ENCODE measurements at places on chromosomes 7 and 10.
A peak's percentile ranks its signal among the peaks of the same experiment; 100 is the strongest.

GRCh38 chr10:74213571-74214162, 62.6 kb downstream of the ADK start:
- DNase-seq, result peak; percentile 39

DNA sequence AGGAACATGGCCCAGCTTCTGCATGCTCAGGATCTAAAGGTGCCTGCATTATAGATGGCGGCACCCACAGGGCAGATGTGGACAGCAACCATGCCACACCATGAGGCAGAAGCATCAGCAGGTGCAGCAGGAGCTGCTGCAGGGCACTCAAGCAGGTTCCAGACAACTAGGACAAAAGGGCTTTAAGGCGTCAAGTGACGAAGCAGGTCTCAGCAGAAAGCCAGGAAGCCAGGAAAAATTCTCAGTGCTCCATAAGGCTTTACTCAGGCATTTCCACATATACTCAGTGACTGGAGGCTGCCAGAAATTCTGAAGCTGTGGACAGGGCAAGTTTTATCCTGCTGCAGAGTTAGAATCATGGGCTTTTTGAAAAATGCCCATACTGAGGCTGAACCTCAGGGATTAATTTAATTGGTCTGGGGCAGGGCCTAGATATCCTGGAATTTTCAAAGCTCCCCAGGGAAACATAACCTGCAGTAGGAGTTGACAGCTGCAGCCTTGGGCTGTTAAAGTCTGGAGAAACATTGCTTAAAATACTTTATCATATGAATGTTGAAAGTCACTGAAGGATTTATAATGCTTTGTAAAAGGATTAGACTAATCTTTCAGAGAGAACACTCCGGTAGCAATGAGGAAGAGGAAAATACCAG, 68.1 kb upstream of the RNF148 start:
- DNase-seq, result peak; percentile 34

DNA sequence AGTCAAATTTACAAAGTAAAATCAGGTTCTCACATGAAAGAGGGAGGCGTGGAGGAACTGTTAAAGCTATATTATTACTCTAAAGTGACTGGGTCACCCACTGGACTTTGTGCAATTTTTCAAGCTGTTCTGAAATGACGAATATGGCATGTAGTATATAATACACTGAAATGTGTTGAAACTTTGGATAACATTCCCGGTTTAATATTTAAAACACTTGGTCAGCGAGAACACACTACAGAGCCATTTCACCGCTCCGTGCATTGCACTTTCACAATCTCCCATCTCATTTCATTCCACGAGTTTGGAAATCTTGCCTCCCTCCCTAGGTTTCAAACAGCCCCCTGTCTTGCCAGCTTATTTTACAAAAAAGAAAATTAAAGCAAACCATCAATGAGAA, 337.9 kb downstream of the WDR11 start:
- no peak for DNase-seq

GRCh38 chr7:114086914-114087652, 168.3 kb upstream of the PPP1R3A start:
- DNase-seq, result peak; percentile 46

DNA sequence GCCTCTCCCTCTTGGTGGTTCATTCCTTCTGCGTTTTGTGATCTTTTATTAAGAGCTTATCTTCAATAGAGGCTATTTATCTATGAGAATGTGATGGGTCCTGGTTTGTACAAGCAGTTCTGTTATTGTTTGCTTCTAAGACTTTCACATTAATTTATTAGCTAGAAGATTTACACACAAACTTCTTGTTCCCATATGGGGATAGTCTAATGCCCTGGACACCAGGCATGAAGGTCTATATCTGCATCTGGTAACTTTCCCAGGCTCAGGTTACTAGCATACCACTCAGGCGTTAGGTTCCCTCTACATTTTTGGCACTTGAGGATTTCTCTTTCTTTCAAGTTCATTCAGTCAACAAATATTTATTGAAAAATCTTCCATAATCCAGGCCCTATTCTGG, 7.7 kb downstream of the XPNPEP1 start:
- DNase-seq, result no peak

GRCh38 chr10:119441921-119442757, 100.4 kb downstream of the RGS10 start:
- DNase-seq, result no peak

GRCh38 chr7:148964483-148965267, 63.6 kb downstream of the PDIA4 start:
- no peak for DNase-seq

DNA sequence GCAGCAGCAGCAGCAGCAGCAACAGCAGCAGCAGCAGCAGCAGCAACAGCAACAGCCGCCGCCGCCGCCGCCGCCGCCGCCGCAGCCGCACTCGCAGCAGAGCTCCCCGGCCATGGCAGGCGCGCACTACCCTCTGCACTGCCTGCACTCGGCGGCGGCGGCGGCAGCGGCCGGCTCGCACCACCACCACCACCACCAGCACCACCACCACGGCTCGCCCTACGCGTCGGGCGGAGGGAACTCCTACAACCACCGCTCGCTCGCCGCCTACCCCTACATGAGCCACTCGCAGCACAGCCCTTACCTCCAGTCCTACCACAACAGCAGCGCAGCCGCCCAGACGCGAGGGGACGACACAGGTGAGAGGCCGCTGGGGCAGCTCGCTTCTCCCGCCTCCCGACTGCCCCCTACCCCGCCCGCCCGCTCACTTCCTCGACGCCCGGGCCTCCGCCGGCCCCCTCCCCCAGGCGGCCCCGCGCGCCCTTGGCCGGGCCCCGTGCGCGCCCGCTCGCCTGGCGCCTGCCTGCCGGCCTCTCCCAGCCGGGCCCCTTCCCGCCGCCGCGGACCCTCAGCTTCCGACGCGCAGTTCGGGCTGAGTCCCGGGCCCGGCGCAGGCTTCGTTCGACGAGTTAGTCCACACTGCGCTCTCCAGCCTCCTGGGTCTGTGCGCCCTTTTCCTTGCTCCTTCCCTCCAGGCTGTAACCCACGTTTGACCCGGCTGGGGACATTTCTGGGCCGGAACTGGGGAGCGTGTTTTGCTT, 882 bp downstream of the DLX6 start:
- peak; percentile 77 for DNase-seq

- DNase-seq, result no peak
Measured at GRCh38 chr10:130354573-130354954, 218.4 kb downstream of the GLRX3 start.

- no peak for DNase-seq
Measured at GRCh38 chr10:109838592-109839244, 84.6 kb downstream of the XPNPEP1 start.

DNA sequence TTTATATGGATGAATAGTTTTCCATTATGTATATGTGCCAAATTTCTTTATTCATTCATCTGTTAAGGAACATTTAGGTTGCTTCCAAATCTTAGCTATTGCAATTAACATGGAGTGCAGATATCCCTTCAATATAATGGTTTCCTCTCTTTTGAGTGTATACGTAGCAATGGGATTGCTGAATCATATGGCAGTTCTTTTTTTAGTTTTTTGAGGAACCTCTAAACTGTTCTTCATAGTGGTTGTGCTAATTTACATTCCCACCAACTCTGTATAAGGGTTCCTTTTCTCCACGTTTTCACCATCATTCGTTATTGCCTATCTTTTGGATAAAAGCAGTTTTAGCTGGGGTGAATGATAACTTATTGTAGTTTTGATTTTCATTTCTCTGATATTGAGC, 46.5 kb downstream of the FAS start:
- DNase-seq, result no peak

DNA sequence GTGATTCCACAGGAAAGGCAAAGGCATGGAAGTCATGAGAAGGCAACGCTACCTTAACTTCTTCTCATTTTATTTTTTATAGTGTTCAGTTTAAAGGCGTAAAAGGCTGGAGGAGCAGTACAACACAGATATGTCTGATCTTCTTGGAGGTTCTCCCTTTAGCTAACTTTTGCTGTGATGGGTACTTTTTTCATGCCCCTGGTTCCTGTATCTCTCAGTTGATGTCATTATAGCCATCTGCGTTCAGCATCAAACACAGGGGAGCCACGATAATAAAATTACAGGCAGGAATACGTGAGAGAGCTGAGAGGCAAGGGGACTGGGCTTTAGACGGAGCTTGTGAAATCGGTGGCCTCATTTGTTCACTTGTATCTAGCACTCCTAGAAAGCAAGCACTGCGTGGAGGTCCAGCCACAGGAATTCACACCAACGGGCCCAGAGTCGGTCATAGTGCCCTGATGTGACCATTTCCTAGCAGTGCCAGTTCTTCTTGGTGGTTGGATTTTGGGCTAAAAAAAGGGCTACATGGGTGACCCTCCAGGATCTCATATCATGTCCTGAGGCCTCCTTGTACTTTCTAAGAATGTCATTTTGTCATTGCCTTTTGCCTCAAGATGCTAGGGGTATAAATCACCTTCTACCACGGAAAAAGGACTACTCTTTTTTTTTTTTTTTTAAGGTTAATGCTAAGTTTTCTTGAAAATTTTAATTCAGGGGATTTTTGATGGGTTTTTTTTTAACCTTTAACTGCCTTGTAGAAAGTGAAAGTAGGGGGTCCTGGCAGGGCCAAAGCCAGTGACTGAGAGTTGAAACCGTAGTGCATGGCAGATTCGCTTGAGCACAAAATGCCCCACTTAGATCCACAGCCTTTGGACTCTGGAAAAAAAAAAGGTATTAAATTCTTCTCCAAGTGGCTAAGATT, 191.5 kb downstream of the CELF2 start:
- no peak for DNase-seq

DNA sequence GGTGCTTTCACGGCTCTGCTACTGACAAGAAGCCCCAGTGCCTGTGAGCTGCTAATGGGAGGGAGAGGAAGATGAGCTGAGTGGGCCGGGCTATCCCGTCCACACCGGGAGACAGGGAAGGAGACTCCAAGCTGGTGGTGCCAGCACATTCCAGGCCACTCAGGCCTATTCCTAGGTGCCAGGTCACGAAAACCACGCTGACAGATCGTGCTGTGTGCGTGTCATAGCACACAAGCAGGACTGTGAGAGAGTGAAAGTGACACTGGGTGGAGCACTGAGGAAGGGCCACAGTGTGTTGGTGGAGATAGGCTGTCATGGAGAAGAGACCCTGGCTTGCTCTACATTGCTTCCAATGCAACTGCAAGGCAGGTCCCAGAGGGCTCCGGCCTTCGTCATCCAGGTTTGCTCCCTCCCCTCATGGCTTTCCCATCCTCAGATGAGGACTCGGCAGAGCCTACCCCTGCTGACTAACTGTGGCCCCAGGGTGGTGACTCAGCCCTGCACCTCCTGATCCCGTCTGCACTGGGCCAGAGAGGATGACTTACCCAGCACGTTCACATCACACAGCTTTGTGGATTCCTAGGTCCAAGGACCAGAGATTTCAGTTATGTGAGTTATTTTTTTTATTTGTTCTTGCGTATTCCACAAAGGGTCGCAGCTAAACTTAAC, 167.3 kb downstream of the EGFR start:
- no peak for DNase-seq

- DNase-seq, result no peak
Measured at GRCh38 chr10:51685768-51686167, 13.6 kb downstream of the CSTF2T start.

DNA sequence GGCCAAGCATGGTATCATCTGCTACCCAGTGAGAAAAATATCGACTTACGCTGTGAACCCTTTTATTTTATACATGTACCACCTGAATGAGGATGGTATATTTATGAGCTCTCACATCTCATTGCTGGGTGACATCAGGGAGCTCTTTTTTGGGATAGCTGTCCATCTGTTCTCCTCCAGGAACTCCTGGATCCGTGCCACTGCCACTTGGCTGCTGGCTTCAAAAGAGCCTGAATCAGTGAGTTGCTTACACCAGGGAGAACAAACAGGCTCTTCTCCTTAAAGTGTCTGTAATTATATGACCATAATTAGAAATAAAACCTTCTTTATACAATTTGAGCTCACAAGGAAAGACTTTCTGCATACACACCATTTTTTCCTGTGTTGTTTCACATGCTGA, 106.2 kb downstream of the KAT6B start:
- peak; percentile 38 for DNase-seq

- no peak for DNase-seq
Measured at GRCh38 chr7:70040970-70041766, 442.9 kb downstream of the AUTS2 start.

DNA sequence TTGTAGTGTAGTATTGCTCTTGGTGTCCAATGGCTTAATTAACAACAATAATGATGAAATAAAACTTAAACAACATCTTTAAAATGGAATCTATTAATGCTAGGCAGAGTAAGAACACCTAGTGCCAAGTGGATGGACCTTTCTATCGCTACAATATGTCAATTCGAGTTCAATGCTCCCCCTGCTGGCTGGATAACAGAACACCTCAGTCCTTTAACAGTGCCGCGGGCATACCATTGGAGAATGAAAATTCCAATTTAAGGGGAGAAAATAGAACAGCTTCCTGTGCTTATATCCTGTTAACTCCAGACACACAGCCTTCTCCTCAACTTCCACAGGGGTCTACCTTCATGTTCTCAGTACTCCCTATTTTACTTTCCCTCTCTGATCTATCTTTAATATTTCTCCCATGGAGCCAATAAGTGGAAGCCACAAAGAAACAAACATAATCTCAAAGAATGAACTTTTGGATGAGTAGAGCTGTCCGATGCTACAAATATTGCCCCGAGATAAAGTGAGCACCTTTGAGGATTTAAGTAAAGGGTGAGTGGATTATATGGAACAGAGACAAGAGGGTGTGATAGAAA, 41.4 kb downstream of the COL1A2 start:
- peak; percentile 68 for DNase-seq
